ENCODE measurements at places on chromosomes 13 and 19. TPM values are rescaled to one million over a fixed set of nuclear protein-coding genes. Genes with fewer than 3 reads are reported as not detected.

Gene GPR12
- not detected for total RNA-seq

Gene EFNB2
- 0.30 TPM for total RNA-seq

GRCh38 chr19:16943942-16944625 lies 55.3 kb downstream of the F2RL3 start:
- DNase-seq, result no peak

DNA sequence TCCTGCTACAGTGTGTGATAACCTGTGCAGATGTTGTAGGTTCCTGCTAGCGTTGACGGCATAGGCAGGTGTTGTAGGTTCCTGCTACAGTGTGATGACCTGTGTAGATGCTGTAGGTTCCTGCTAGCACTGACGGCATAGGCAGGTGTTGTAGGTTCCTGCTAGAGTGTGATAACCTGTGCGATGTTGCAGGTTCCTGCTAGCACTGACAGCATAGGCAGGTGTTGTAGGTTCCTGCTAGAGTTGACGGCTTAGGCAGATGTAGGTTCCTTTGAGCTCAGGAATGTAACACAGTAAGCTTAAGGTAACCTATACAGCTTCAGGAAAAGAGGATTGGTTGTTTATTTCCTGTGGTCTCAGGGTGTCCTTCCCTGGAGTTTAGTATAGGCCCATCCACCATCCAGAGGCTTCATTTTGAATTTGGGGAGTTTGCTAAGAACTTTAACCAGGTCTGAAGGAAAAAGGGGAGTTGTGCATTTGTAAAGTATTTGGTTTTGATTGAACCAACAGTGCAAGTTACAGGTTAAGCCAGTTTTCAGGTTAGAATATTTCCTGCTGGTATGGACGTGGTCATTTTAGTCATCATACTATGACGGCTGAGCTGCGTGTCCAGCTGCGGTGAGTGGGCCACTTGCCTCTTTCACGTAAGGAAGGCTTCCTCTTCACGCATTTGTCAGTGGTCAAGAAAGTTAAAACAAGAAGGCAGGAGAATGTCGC lies 53.8 kb downstream of the ATP11A start:
- DNase-seq, result no peak

- no peak for DNase-seq
These were observed 796 bp downstream of the ZNF304 start for GRCh38 chr19:57351867-57352266.

- no peak for DNase-seq
These were observed 54.9 kb upstream of the SLITRK6 start for GRCh38 chr13:85853901-85854663.
